ENCODE measurements at places on chromosomes 1 and 21.

- peak; percentile 57 for DNase-seq
Observed at GRCh38 chr1:11320153-11320936, 47.3 kb downstream of the UBIAD1 start.

GRCh38 chr21:41294548-41295231 lies 21.9 kb upstream of the FAM3B start:
- no peak for DNase-seq

GRCh38 chr1:237029850-237030535 lies 12.0 kb upstream of the RYR2 start:
- no peak for DNase-seq

- no peak for DNase-seq
Observed at GRCh38 chr1:56212143-56212542, 367.2 kb downstream of the PLPP3 start.

DNA sequence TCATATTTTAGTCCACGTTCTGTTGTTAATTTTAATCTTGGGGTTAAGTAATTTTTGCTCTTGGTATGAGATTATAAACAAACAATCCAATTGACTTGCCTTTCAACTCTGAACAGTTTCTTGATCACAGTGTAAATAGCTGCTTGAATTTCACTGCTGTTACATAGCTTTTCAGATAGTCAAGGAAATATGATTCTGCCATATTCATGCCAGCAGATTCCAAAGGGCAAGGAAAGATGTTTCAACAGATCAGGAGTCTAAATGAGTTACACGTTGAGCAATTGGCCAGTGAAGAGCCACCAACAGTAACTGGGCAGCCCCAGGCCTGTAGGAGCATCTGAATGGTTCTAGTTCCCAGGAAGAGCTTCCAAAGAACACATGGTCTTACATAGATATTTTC lies 93.6 kb downstream of the LEPR start:
- DNase-seq = no peak

- no peak for DNase-seq
Observed at GRCh38 chr1:48048064-48048463, 50.9 kb upstream of the TRABD2B start.

DNA sequence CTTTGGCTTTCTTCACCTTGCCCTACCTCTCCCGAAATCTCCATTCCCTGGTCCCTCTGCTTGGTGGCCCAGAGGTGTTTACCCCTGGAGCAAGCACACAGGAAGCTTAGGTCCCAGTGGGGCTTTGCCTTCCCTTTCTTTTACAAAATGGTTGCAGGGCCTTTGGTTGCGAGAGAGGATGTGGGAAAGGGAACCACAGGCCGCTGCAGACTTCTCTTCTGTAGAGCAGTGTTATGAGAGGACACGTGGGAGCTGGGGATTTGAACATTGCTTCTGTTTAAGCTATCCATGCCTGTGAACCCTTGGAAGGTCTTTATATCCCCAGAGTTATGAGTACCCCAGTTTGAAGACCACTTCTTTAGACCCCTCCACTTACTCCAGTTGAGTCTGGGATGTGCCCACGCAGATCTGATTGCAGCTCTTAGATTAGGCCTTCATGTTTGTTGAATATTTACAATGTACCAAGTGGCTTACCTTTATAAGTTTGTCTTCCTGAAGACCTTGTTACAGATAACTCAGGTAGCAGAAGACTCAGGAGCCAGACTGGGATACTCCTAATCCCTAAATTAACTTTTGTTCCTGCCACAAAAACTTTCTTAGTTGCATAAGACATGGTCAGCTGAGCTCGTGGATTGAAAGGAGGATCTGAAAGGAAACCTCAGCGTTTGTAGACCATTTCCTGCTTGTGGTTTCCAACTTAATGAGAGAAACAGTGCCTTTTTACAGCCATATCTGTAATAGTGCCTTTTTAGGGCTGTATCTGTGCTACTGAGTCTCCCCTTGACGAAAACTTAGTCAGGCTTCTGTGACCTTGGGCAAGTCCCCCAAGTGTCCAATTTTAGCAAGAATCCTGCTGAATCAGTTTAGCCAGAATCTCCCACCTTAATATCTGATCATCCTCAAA lies 21.9 kb upstream of the IVNS1ABP start:
- no peak for DNase-seq

DNA sequence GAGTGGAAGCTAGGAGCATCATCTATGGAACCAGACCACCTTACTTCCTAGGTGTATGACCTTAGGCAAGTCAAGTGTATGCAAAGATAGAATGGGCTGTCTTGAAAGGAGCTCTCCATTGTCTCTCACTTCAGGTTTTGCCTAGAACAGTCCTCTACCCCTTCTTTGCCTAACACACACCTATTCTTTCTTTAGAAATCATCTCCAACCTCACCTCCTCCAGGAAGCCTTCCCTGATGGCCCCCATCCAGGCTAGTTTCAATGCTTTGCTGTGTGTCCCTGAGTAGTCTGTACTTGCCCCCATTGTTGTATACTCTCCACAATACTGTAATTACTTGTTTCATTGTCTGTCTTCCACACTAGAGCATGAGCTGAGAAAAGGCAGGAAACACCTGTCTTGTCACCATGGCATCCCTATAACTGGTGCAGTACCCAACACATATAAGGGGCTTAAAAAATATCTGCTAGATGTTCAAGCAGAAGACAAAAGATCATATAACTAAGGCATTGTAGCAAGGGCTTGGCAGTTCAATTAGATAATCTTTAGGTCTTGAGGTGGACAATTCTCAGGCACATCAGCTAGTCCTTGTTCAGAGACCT lies 83.0 kb downstream of the RRAGC start:
- no peak for DNase-seq

DNA sequence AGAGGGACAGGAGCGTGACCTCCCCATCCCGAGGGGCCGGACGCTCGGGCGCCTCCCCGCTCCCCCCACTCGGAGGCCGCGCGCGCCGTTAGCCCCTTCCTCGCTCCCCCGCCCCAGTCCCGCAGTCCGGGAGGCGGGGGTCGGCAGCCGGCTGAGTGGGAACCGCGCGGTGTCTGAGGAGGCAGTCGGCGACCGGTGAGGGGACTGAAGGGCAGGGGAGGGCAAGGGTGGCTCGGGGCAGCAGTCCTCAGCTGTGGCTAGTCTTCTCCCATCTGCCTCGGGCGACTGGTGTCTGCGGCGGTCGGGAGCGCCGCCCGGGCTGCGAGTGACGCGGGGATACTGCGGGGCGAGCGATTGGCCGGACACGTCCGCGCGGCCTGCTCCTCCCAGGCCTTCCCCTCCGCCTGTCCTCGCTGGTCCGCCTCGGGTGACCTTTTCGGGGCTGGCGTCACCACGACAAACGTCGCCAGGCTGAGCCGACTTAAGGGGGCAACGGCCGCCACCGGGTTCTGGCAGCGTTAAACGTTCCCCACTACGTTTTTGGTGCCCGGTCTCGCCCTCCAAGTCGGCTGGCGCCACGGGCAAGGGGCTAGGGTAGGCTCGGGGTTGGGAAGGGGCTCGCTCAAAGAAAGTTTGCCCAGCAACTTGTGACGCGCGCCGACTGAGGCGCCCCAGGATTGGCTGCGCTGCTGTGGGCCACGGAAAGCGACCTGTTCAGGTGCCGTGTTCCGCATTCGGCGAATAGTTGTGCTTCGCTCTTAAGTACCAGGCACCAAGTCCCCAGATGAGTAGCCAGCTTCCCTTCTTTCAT lies 538 bp downstream of the ZNF672 start:
- DNase-seq = peak; percentile 96

- no peak for DNase-seq
Observed at GRCh38 chr1:161083748-161084596, 5.4 kb downstream of the NECTIN4 start.

DNA sequence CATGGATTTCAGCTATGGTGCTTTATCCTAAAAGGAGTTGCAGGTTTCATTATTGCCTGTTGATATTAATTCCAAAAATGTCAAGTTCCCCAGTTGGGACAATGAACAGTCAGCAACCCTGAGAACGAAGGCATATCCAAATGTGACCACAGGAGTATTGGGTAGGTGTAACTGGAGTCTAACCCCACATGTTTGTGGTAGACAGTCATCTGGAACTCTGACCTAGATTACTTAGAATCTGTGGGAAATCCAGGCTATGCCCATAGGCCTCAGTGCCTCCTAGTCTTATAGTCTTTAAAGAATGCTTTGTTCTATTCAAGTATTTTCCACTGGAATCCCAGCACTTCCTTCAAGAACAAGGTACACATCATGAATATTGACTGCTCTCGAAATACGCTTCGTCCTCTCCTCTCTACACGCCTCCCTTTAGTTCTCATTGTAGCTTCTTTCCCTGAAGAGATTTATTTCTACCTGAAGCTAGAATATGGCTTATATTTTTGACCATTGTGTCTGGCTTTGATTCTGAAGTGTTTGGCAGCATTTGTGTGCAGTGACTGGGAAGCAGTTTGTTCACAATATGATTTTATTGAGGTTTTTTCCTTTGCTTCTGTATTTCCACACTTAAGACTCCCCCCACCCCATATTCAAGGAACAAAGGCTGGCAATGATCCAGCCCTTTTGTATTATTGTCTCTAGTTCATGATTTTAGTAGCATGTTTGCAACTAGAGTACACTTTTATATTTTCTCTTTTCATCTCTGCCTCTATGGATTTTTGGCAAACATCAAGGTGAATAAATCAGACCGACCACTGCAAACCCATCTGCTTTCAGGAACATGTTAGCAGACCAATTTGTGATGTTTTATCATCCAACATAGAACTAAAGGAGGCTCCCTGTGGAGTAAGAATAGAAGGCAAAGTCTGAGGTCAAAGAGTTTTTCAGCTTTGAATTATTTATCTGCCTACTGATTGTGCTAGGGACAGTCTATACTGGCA lies 178.6 kb downstream of the GPR52 start:
- peak; percentile 87 for DNase-seq

- DNase-seq = no peak
Observed at GRCh38 chr1:167808104-167808503, 86.3 kb downstream of the MPZL1 start.

DNA sequence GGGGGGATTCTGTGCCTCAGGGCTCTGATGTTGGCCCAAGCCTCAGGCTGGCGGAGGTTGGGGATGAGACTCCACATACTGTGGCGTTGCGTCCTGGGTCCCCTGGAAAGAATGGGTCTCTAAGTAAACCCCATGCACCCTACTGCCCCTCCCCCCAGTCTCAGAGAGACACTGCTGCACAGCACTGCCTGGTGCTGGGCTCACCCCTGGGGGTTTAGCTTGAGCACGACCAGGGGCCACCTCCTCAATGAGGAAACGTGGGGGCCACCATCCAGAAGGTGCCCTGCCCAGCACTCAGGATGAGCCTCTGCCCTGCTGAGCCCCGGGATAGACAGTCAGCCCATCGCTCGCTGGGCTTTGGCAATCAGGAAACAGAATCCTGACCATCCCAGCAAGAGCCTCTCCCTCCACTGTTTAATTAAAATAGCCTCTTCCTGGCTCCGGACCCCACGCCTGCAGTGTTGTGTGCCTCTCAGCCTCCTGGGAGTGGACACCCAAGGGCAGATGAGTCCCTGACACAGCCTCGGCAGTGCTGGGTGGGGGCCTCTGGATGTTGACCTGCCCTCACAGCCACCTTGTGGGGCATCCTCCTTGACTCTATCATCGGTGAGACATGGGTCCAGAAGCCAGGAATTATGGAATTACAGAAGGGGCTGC lies 3.5 kb upstream of the KRTAP10-4 start:
- DNase-seq = no peak

DNA sequence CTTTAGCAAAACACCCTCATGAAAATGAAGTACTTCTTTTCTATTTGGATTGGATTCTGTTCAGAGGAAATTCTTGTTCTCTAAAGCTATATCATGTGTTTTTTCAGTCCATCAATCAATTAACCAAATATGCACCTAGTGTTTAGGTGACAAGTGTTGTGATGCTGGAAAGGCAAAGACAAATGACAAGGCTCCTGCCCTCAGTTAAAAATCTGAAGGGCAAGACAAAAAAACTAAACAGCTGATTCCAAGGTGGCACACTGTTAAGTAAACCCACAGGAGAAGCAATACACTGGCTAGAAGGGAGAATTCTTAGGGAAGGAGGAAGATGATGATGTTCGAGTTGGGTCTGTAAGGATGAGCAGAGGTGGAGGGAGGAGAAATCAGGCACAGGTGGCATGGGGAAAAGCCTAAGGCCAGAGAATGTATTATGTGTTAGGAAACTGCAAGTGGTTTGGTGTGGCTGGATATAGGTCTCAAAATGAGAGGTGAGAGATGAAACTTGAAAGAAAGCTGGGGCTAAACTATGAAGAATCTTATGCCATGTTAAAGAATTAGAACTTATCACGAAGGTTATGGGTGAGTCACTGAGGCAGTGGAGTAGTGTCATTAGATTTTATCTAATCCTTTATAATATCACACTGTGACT lies 51.8 kb upstream of the GFI1 start:
- no peak for DNase-seq

DNA sequence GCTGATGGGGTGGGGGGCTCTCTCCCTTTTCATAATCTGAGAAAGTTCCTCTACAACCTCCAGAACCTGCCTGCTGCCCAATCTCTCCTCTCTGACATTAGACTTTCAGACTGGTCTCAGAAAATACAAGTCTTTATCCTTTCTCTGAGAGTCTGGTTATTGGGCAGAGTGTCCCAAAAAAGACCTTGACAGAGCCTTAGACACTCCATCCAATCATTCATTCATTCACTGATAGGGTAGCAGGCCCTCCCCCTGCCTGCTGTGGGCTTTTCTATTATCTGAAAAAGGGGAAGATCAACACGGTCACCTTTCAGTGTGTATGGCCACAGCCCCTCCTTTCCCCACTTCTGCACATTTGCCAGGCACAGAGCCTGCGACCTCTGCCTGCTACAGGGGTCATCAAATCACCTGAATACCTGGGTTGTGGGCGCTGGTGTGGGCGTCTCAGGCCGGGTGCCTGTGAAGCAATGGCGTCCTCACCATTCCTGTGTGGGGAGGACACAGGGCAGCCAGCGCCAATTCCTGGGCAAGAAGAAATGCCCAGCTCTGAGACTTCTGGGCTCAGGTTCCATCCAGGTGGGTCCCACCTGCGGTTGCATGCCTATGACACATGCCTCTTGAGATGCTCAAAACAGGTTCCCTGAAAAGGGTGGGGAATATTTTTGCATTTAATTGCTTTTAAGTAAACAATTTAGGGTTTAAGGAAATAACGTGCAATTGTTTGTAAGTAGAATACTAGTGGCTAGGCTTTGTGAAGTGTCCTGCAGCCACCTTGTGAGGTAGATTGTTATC lies 52.8 kb downstream of the ELK4 start:
- DNase-seq = no peak

DNA sequence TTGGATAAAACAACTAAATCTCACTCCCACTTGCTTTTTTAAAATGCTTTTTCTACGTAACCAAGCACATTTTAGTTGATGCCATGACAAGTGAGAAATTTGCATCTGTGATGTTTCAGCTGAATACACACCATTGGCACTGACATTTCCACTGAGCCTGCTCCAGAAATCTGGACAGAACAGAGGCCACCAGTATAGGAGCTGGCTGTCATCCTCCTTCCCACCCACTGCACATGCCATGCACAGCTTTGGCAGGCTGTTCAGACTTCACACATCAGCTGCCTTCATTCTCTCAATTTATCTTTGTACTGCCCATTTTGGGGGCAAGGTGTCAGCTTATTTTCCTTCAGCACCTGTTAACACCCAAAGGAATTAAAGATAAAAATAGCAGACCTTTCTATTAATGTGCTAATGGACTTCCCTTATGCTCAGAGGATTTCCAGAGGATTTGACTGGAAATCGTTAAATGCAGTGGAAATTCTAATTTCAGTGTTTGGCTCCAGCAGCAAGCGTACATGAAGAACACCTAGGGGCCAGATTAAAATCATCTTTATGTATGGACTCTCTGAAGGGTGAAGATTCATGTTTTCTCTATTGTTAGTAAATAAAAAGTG lies 12.9 kb upstream of the PODN start:
- peak; percentile 78 for DNase-seq

Measured in brain (organoid and tissue), 16 donors.